Activated gamma-delta T cell treated with Interleukin-2 at 50 U/mL for 16 hours (primary cell): ENCODE measurements at places on chromosomes 13 and 19.

DNA sequence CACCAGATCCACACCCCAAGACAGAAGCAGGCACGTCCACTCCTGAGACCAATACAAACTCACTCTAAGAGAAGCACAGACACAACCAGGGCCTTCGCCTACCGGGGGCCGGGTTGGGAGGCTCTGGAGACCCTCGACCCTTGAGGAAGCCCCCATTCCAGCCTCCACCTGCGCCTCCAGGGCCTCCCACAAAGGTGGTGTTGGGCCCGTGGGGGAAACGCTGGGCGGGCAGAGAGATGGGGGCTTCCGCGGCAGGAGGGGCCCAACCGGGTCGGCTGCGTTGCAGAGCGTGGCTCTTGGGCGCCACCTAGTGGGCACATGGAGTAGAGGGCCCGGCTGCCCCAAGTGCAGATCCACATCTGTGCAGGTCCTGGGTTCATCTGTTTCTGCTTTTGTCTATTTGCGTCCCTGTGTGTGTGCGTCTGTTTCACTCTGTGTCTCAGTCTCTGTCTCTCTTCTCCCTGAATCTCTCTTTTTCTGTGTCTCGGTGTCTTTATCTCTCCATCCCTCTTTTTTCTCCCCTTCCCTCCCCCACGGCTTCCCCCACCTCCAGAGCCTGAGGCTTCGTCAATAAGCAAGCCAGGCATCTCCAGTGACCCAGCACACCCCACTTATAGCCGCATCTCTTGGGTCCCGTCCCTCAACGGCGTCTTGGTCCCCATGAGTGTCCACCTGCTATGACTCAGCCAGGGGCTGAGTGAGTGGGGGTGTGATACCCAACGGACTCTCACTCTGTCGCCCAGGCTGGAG lies 10.5 kb upstream of the TINCR start:
- peak; percentile 71 for DNase-seq

DNA sequence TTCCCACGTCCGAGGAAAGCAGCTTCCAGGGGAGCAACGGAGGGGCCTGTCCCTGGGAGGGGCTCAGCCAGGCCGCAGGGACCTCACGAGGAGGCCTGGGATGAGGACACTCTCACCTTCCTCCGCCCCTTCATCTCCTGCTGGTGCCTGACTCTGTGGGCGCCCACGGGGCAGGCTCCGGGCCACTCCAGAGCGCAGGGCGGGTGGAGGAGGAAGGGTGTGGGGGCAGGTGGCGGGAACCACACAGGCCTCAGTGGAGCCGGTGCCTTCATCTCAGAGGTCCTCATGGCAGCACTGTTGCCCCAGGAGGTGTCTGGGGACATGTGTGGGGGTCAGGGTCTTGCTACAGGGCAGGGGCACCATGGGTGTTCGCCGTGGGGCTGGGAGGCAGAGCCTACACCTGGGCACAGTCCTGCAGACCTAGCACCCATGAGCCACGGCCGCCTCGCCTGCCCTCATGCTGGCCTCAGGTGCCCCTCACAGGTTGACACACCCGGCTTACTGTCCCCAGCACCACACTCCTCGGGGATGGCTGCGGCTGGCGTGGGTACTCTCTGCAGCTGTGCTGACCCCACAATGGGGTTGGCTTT lies 10.1 kb upstream of the TMEM255B start:
- DNase-seq: no peak

DNA sequence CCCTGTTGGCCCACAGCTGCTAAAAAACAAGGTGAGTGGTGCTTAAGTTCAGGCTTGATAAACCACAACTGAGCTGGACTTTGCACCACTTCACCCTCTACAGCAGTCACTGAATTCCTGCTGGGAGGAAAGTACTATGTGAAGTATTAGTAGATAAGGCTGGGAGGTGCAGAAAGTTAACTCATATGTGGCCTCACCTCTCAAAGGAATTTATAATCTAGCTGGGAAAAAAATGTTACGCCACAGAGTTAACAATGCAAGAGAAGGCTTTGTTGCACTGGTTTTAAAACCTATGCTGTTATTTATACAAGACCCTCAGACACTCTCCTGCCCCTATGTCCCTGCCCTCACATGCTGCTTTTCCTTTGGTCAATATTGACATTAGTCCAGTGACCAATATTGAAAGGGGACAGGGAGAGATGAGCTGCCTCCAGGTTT lies 60.9 kb downstream of the LIG4 start:
- DNase-seq: no peak

GRCh38 chr19:38870612-38871011 lies 7.5 kb downstream of the RINL start:
- no peak for DNase-seq

DNA sequence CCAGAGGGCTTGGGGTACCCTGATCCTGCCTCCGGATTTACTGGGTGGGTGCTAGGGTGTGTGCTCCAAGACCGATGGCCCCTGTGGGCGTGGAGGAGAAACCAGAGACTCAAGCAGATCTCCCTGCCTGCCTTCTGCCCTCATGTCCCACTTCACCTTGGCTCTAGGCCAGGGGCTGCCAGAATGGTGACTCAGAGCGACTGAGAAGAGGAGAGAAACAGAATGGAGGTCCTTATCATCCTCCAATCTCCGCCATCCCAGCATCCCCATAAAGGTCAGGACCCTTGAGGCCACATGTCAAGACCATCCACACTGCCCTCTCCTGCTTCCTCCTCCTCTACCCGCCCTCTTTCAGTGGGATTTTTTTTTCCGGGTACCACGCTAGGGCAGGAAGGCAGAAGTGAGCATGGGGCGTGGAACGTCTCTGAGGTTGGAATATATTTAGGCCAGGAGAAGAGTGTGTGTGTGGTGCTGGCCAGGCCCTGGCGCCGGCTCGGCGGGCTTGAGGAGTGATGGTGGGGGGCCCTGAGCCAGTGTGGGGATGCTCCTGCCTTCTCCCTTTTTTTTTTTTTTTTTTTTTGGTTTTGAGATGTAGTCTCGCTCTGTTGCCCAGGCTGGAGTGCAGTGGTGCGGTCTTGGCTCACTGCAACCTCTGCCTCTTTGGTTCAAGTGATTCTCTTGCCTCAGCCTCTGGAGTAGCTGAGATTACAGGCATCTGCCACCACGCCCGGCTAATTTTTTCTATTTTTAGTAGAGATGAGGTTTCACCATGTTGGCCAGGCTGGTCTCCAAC lies 22.3 kb downstream of the IER2 start:
- DNase-seq: peak; percentile 85

DNA sequence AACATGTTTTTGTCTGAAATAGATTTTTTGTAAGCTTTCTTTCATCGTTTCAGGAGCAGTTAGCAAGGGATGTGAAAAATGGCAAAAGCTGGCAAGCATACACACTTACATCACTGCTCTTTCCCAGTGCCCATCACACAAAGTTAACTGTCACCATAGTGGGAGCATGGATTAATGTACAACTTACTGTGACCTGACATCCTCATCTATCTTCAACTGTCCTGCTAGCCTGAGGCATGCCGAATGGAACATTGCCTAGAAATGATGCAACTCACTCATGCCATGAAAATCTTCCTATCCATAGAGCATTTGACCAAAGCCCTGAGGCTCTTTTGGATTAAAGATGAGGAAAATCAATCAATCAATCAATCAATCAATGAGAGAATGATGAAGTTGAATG lies 491.7 kb upstream of the SLC10A2 start:
- DNase-seq: no peak

DNA sequence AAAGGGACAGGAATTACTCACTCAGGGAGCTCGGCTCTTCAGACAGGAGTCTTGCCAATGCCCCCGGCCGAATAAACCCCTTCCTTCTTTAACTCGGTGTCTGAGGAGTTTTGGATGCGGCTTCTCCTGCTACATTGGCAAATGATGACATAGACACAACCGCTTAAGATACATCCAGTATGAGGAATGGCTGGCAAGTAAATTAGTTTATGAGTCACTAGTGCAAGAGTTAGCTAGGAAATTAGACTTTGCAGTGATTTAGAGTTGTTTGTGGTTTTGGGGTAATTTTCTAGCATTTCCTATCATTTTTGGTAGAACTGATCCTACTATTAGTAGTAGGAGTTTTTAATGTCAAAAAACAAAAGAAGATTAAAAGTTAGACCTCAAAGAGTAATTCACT lies 166.2 kb downstream of the SLITRK1 start:
- no peak for DNase-seq
